ENCODE measurements at places on chromosomes 6 and 20.

- no peak for ATAC-seq
Observed at GRCh38 chr20:18588574-18588933, 700 bp downstream of the DTD1 start.

DNA sequence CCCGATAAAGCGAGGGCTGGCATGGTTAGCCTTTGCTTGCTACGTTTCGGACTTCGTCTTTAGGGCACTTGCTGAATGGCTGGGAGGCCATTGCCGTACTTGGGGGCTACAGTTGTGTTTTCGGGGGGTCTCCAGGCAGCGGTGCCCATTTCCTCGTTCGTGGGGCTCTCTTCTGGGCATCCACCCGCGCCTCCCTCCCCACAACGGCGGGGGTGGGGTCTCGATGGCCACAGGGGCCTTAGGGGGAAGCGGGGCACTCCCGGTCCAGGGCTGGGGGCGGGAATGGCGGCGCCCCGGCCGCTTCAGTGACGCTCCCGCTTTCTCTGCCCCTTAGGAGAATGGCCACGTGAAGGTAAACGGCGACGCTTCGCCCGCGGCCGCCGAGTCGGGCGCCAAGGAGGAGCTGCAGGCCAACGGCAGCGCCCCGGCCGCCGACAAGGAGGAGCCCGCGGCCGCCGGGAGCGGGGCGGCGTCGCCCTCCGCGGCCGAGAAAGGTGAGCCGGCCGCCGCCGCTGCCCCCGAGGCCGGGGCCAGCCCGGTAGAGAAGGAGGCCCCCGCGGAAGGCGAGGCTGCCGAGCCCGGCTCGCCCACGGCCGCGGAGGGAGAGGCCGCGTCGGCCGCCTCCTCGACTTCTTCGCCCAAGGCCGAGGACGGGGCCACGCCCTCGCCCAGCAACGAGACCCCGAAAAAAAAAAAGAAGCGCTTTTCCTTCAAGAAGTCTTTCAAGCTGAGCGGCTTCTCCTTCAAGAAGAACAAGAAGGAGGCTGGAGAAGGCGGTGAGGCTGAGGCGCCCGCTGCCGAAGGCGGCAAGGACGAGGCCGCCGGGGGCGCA is 2.4 kb downstream of the MARCKS start:
- no peak for ATAC-seq

- no peak for ATAC-seq
Observed at GRCh38 chr20:41425180-41425884, 58.7 kb upstream of the EMILIN3 start.

GRCh38 chr20:56017560-56017959 is 12.2 kb upstream of the CBLN4 start:
- no peak for ATAC-seq

DNA sequence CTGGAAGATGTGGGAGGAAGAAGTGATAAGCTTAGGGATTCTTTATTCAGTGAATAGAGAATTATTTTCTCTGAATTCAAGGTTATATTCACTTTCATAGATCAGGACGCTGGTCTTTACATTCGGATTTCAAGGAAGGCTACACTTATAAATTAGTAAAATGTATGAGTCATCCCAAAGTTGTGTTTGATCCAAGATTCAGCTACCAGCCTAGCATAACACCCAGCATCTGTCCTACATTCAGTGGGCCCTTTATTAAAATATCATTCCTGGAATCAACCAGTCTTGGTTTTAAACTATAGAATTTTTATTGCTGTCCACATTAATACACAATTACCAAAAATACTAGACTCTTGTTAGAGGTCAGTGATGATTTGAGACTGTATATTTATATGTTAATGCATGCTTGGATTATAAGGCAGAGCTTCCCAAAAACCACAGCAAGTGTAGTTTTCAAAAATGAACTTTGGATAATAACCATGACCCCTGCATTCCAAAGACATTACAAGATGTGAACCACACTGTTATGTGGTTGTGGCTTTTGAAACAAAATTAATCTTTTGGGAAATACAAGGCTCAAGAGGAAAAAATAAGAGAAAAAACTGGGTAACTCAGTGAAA is 210.7 kb upstream of the CNR1 start:
- no peak for ATAC-seq

DNA sequence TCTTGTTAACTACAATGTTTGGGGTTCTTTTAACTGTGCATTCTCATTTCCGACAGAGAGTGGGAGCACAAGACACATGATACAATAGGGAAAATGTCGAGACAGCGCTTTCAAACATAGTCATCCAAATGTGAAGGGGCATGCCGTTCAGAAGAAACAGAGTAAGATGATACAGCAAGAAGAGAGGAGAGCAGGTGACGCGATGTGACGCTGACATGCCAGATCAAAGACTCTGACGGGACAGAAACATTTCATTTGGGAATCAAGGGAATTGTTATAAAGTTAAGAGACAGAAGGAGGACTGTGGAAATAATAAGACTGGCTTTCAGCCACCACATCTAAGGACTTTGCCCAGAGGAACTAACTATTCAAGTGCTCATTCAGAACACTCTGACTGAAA is 117.4 kb downstream of the FAXC start:
- no peak for ATAC-seq

DNA sequence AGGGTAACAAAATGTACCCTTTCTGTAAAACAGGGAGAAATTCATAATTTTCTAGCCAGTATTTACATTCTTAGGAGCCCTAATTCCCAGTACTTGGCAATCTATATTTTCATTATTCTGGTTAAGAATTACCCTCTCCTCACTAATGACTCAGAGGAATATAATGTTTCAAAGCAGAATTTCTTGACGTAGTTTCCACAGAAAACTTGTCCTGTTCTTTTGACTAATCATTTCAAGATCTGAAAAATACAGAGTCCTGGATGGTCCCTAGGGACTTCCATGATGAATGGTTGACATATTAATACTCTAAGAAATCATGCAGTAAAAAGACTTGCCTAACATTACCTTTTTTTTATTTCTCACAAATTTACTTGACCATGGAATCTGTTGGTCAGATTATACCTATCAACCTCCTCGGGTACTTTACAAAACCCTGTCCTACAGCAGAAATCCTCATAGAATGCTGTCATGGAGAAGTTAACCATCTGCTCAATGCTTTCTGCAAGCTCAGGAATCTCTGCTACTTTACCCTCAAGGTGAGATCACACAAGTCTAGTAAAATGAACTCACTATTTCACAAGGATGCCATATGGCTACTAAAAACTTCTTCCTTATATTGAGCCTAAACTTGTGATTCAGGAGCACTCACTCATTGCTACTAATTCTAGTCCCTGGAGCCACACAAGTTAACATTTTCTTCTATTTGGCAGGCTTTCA is 202.1 kb upstream of the CNR1 start:
- ATAC-seq: no peak

GRCh38 chr20:24819331-24819965 is 129.6 kb upstream of the CST7 start:
- no peak for ATAC-seq
